ENCODE measurements at places on chromosomes 3 and 15.

DNA sequence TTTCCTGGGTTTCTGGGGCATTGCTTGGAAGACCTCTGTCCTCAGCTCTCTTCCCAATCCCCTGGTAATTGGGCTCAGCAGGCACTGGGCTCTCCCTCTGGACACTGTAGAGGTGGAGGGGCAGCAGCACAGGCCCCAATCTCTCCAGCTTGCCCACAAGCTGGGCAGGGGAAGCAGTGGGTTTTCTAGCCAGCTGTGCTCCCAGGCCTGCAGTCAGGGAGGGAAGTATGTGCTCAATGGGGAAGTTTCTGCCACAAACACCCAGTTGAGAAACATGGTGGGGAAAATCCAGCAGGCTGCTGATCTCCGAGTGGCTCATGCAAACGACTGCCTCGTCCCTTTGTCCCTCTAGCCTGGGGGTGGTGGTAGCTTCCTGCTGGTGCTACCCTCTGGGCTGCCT is 12.8 kb upstream of the RFT1 start:
- DNase-seq: peak; percentile 16

DNA sequence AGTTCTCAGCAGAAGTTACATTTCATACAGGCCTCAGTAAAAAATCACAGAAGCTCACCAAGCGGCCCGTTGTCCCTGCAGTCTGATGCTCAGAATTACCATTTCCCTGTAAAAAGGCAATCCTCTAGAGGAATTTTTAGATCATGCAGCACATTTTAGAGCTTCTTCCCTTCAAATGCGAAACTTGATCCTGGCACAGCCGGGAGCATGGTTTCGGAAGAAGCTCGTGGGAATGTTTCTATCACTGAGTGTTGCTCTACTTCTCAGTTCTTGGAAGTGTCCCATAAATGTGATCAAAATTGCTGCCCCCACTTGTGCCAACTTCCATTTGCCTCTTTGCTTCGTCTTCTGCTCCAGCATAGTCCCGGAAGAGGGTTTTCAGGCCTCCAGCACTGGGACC is 3.8 kb upstream of the H1-8 start:
- DNase-seq: no peak

DNA sequence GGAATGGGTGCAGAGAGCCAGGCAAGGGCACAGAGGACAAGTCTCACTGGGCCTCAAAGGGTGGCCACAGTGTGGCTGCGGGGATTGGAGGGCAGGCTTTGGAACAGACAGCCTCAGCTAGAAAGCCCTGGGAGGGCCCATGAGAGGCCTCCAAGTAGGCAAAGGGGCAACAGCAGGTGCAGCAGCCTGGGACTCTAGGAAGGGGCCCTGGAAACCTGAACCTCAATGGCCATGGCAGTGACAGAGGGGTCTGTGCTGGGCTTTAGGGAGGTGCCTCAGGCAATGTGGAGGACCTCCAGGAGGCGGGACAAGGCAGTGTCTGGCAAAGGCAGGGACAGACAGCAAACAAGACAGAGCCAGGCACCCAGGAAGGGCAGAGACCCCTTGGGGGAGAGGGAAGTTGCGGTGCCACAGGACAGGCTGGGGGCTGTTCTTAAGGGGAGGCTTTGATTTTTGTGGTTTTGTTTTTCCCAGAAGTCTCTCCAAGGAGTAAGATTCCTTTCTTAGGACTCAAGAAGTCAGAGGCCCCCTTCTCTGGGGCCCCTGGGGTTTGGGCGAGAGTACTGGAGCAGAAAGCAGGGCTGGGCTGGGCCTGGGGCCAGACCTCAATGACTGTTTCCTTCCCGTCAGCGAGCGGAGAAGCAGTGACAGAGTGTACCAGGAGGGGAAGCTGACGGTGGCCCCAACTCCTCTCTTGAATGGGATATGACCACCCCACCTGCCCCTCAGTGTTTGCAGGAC is 9.7 kb downstream of the STOML1 start:
- peak; percentile 45 for DNase-seq

GRCh38 chr15:42611532-42611931 is 36.1 kb downstream of the STARD9 start:
- no peak for DNase-seq

GRCh38 chr15:51697163-51697562 is 15.9 kb downstream of the SCG3 start:
- no peak for DNase-seq

DNA sequence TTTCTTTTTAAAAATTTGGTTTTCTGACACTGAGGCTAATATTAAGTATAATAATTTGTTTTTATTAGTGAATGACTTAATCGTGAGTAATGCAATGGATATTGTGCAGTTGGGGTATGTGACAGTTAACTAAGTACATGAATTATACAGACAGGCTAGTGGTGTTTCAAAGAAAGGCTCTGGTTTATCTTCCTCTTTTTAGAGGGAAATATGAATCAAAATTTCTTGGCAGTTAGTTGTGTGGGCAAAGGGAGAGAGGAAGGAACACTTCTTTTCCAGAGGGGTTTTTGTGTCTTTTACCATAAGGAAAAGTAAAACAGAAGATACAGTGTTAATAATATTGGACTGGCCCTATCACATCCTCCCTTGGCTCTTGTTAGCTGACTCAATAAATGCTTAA is 2.7 kb downstream of the ZNF654 start:
- no peak for DNase-seq

DNA sequence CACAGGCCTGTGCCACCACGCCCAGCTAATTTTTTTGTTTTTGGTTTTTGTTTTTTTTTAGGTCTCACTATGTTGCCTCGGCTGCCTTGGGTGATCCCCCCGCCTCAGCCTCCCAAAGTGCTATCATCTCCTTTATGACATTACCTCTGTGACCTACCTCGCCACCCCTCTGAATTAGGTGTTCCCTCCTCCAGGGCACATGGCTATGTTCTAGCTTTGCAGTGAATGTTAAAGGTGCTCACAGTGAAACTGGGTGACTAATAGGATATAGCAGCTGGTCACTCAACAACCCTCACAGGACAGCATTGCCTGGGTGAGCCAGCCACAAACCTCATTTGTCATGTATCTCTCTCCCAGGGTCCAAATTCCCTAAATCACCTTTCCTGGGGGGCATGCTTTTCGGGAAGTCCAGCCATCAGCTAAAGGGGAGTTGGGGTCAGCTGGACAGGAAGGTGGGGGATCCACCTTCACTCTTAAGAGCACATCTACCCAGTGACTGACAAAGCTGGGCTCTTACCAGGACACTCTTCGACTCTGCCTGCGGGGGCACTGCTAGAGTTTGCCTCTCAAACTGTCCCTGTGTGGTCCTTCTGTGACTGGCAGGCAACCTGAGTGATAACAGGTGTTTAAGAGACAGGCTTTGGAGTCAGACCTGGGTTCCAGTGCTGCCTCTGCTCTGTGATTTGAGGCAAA is 1.6 kb upstream of the TTLL3 start:
- DNase-seq: no peak

- peak; percentile 76 for DNase-seq
Measured at GRCh38 chr15:57463360-57463759, 87.1 kb downstream of the CGNL1 start.

DNA sequence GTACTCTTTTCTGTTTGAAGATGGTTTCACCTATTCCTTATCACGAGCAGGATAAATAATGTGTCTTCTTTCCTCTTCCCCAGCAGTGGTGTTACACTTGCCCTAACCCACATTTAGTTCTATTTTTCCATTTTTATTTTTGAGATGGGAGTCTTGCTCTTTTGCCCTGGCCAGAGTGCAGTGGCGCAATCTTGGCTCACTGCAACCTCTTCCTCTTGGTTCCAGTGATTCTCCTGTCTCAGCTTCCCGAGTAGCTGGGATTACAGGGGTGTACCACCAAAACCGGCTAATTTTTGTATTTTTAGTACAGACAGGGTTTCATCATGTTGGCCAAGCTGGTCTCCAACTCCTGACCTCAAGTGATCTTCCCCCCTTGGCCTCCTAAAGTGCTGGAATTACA is 372.4 kb downstream of the FOXP1 start:
- DNase-seq: no peak

GRCh38 chr15:78360367-78360801 is 20.2 kb downstream of the CRABP1 start:
- DNase-seq: no peak

DNA sequence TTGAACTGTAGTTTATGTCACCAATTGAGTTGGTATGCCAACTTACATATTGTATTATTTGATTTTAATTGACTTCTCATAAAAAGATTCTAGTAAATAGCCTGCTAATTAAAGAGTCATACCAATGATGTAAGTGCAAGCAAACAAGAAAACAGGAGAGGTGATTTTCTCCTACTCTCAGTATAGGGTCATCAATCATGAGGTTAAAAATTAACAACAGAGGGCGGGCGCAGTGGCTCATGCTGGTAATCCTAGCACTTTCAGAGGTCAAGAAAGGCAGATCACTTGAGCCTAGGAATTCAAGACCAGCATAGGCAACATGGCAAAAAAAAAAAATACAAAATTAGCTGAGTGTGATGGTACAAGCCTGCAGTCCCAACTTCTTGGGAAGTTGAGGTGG is 108.7 kb downstream of the MYO9A start:
- no peak for DNase-seq

GRCh38 chr15:80776420-80777045 is 2.6 kb upstream of the CEMIP start:
- no peak for DNase-seq

- DNase-seq: no peak
Measured at GRCh38 chr15:65406424-65407000, 16.2 kb downstream of the IGDCC4 start.

- no peak for DNase-seq
Measured at GRCh38 chr3:175208326-175208725, 349.2 kb downstream of the NAALADL2 start.

DNA sequence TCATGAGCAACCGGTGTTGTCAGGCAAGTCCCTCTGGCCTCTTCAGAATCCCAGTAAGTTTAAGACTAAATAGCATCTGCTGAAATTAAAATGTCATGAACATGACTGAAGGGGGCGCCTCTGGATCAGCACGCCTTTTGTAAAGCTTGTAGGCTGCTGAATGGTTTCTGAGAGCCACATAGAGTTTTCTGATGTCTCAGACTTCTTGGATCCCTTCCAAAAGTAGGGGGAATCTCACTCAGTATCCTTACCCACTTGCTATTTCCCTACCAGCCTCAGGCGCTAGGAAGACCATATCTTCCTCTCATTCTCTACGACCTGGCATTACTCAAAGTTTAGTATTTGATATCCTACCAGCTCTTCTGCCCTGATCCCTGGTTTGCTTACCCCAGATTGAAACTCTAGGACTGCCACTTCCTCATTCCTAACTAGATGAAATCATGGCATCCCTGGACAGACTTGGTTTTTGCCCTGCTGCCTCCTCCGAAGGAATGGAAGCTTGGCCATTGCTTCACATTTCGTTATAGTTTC is 62.7 kb upstream of the CD47 start:
- DNase-seq: no peak

DNA sequence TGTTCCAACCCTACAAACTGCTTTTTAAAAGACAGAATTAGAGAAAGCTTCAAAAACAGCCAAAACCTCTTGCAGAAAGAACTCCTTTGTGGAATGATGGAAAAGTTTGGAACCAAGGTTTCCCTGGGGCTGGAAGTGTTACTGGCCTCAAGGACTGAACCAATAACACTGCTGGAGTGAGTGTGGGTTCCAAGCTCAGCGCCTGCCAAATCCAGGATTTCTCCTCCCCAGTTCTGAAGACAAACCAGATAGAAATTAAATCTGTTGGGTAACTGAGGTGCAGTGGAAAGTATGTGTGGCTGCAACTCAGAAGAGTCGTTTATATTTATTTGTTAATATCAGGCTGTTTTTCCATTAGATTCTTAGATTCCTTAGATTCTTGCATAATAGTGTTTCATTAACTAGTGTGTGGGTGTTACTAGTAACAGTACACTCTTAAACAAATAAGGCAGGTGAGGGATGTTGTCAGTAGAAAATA is 66.5 kb upstream of the FNDC3B start:
- DNase-seq: no peak

GRCh38 chr3:69547461-69547880 is 161.6 kb upstream of the FRMD4B start:
- no peak for DNase-seq

DNA sequence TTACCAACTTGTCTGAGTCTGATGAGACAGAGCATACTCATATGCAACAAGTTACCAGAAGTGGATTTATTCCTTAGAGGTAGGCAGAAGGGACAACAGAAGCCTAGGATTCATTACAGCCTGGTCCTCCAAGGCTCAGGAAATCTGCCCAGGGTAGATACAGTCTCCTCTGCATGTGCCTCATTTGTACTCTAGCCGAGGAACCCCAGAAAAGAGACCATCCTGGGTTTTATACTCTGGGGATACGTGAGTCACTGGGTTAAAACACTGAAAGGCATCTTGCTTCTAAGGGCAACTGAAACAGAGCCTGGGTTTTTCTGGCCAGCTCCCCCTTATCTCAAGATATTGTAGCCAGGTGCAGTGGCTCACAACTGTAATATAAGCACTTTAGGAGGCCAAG is 45.6 kb downstream of the TLNRD1 start:
- no peak for DNase-seq

GRCh38 chr3:187713504-187713903 is 11.1 kb upstream of the RTP2 start:
- DNase-seq: no peak

- no peak for DNase-seq
Measured at GRCh38 chr3:33128706-33129105, 14.9 kb downstream of the CRTAP start.

- DNase-seq: no peak
Measured at GRCh38 chr15:59516655-59517461, 78.9 kb downstream of the FAM81A start.

DNA sequence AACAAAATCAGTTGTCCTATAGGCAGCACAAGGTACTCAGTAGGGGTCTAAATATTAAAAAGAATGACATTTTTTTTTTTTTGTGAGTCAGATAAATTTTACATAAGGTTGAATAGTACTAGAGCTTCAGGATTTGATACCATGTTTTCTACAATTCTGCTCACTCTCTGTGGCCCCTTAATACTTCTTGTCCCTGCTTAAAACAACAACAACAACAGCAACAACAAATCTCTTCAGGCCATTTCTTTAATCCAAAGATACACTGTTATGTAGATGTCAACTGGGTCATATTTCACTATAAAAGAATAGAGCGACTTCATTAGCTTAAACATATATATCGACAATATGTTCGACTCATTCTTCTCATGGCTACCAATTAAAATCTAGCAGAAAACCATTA is 3.0 kb downstream of the IL5RA start:
- DNase-seq: no peak

GRCh38 chr15:94015324-94015723 is 216.0 kb upstream of the MCTP2 start:
- DNase-seq: no peak
